ENCODE measurements at places on chromosomes 7 and 10. TPM values are rescaled to one million over a fixed set of nuclear protein-coding genes. Genes with fewer than 3 reads are reported as not detected.

- DNase-seq, result peak; percentile 55
These were observed 1.0 kb upstream of the AVPI1 start for GRCh38 chr10:97687785-97688781.

- DNase-seq, result no peak
These were observed 26.6 kb downstream of the MKX start for GRCh38 chr10:27719052-27719451.

CPXM2 gene
- 0.52 TPM for total RNA-seq

GRCh38 chr10:70784471-70784870 is 706 bp downstream of the TBATA start:
- no peak for DNase-seq

SPDYE16 gene
- not detected for total RNA-seq

GRCh38 chr7:45140827-45141226 is 16.8 kb upstream of the RAMP3 start:
- DNase-seq, result no peak

DNA sequence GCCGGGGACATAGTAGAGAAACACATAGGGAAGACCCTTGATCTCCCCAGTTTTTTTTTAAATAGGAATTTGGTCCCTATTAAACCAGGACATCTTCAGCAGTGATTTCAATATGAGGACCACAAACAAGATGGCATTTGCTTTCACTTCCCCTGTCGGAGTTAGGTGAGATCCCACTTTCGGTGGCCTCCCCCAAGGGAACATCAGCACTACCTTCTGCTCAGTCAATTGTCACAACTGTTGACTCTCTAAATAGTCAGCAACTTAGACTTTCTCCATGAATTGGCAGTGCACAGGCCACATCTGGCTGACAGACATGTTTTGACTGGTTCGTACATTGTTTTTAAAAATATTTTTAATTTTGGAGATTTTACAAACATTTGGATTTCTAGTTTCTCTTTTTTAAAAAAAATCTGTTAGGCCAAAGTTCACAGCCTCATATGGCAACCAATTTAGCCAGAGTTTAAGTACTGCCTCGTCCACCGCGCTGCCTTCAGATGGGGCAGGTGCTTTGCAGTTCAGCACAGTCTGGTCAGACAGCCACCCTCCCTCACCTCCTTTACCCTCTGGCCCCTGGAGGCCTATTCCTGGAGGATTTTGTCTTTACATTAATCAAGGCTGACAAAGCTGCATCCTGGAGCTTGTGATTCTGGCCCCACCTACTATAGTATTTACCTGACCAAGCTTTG is 139.2 kb upstream of the PRR15 start:
- DNase-seq, result no peak

GIMAP7 gene
- total RNA-seq, result not detected

DNA sequence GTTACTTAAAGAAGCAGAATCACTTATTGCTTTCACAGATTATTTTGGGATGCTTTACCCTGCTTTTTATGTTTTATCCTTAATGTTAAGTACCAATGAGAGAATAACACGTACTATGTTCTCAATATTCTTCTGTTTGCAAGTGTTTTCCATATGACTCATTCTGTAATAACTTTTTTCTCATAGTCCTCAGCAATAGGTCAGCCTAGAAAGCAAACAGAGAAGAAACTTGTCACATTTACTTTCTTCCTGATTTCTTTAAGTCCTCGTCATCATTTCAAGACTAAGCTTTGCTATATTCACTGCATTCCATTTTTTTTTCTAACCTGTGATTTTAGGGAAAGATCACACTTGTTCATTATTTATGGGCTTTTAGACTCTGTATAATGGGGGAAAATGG is 6.8 kb upstream of the AGR2 start:
- no peak for DNase-seq

DNA sequence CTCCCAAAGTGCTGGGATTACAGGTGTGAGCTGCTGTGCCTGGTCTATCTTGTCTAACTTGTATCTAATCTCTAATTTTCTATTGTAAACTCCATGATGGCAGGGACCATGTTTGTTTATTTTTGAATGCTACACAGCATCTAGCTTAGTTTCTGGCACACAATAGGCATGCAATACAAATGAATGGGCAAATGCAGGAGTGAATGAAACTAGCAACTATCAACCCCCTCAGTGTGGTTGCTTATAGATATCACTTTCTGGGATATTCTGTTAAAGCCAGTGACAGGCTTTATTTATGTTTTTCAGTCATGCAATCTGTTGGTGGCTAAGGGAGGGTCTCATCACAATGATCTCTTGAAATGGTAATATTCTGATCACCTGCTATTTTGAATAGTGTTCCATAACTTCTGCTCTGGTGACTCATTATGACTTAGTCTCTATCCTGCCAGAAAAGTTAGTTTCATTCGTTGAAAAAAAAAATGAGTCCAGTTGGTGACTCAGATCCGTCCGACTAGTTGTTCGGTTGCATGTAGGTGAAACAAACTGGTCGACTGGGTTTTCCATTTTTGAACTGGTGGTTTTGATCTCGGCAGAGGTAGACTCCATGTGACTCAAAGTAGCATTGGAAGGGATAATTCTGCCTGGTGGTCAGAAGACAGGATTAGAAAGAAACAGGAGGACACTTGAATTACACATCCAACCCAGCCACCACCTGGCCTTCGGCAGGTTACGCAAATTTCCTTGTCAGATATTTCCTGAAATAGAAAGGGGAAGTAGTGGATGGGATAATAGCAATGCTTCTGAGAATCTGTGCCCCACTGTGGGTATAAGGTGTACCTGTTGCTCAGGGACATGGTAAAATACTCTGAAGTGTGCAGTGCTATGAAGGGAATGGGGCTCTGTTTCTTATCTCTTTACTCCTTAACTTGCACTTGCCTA is 76.8 kb downstream of the GATA3 start:
- peak; percentile 52 for DNase-seq

RPA3 gene
- 55.7 TPM for total RNA-seq

DNA sequence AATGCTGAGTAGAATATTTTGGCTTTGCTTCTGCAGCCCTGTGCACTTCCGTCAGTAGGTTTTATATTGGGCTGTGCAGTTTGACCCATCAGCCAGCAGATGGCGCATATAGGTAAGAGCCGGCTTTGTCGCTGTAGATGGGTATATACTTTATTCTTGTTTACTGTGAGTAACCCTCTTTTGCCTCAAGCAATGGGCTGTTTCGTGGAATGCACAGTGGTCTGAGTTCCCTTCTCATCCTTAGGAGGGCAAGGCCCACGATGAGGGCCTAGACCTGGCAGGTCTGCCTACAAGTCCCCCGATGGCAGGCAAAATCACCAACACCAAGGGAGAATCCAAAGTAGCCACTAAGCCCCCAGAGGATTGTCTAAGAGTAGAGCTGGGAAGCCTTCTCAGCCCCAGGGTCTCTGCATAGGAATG is 1002.9 kb upstream of the KCND2 start:
- DNase-seq, result peak; percentile 28

DNA sequence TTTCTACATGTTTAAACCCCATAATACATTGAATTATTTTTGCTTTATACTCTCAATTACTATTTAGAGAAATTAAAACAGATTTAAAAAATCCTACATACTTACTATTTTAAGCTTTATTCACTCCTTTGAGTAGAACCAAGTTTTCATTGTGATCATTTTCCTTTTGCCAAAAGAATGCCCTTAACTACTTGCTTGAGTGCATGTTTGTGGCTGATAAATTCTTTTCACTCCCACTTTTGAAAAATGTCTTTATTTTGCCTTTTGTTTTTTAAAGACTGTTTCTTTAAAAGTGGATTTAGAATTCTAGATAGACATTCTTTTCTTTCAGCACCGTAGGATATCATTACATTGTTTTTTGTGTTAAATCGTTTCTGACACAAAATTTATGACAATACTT is 22.3 kb upstream of the AGR3 start:
- no peak for DNase-seq

- no peak for DNase-seq
These were observed 89.7 kb upstream of the CDK6 start for GRCh38 chr7:92925876-92926696.

GRCh38 chr10:72328045-72328828 is 26.5 kb downstream of the DNAJB12 start:
- DNase-seq, result peak; percentile 68

GRCh38 chr10:71434760-71435394 is 38.2 kb downstream of the CDH23 start:
- DNase-seq, result no peak

C10orf105 gene
- not detected for total RNA-seq

DNA sequence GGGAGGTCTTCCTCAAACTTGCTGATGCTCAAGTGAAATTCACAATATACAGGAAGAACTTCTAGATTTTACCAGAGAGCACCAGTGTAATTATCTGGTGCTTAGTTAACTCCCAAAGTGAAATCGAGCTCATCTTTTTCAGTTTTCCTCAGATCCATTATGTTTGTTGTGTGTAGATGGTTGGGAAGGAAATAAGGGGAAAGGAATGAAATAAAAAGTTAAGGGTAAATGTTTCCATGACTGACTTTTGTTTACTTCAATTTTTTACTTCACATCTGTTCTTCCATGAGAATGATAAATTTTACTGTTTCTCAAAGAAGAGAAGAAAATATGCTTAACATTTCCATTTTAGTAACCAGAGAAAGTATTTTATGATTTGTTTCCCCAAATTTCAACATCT is 21.3 kb downstream of the FAM107B start:
- DNase-seq, result no peak

DNA sequence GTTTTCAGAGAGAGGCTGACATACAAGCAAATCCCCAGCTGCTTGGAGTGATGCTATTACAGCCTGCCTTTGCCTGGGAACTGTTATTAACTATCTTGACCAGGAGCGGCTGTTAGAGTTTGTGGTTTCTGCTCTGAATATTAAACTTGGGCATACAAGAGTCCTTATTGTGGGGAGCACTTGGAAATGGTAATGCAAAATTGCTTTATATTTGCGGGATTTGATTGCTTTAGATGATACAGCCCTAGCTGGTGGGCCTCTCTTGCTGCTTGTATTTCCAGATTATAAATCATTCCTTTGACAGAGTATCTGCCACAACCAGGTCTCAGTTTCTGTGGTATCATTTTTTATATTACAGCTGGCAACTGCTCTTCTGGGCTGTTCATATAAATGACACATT is 101.9 kb upstream of the FAM204A start:
- no peak for DNase-seq

DIP2C gene
- 10.7 TPM for total RNA-seq

- DNase-seq, result no peak
These were observed 9.0 kb downstream of the CYP2W1 start for GRCh38 chr7:991729-992656.

DNA sequence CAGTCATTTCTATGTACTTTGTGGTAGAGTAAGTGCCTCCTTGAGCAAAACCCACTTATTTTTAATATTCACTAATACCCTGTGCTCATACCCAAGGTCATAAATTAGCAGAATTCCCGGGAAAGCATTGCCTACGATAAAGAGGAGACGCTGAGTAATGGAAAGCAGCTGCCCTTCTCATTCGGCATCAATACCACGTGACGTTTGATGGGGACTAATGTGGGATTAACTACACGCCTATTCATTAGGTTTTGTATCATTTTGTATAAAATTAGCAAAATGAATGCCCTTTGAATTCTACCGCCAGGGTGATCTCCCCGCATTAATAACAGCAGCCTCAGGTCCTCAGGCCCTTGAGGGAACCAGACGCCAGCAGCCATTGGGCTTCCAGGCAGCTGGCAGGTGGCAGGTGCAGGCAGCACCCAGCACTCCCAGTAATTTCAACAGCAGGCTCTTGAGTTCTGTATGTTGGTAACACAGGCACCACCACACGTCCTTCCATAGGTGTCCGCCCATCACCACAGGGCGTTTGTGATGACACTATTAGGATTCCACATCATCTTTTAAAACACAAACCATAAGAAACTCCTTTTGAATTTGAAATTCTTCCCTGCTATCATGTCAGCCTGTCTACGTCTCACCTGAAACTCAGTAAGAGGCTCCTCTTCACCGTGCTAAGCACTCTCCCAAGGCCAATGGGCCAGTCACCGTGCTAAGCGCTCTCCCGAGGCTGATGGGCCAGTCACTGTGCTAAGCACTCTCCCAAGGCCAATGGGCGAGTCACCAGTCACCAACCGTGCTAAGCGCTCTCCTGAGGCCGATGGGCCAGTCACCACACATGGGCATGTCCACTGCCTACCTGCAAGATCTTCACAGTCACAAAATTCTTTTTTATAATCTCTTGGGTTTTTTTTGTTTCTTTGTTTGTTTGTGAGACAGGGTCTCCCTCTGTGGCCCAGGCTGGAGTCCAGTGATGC is 509.4 kb downstream of the PTPRN2 start:
- no peak for DNase-seq

- no peak for DNase-seq
These were observed 9.8 kb upstream of the LRRC61 start for GRCh38 chr7:150313367-150313809.

GRCh38 chr10:70109064-70109729 is 23.4 kb downstream of the AIFM2 start:
- DNase-seq, result no peak

GRCh38 chr7:22275661-22276060 is 81.3 kb downstream of the RAPGEF5 start:
- DNase-seq, result no peak

FAM25G gene
- not detected for total RNA-seq

CLDN4 gene
- not detected for total RNA-seq

GRM3 gene
- not detected for total RNA-seq

DNA sequence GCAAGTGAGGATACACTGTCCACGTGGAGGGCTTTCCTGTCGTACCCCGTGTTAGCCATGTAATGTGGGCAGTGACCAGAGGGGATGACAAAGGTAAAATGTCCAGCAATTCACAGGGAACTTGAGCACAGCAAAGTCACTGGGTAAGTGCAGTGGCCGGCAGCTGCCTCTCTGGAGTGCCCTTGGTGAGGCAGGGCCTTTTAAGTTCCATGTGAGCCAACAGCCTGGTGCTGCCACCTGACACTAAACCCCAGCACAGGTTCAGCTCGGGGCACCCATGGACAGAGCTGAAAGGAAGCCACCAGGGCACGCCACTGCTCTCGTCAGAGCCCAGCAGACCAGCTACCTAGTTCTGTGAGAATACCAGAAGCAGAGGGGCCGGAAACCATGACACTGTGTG is 168.3 kb downstream of the PRKAG2 start:
- no peak for DNase-seq

DNA sequence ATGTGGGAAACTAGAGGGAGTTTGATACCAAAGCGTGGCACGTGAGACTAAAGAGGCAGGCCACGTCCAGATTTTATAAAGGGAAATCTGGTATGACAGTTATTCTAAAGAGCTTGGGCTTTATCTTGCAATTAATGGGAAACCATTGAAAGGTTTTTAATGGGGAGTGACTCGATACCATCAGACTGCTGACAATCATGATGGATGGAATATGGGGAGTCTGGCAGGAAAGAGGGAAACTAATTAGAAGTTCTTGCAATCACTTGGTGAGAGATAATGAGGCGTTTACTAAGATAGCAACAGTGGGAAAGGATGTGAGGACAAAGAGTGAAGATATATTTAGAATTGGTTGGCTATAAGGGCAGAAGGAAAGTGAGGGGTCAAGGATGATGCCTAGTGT is 94.0 kb downstream of the MBL2 start:
- DNase-seq, result no peak

DNA sequence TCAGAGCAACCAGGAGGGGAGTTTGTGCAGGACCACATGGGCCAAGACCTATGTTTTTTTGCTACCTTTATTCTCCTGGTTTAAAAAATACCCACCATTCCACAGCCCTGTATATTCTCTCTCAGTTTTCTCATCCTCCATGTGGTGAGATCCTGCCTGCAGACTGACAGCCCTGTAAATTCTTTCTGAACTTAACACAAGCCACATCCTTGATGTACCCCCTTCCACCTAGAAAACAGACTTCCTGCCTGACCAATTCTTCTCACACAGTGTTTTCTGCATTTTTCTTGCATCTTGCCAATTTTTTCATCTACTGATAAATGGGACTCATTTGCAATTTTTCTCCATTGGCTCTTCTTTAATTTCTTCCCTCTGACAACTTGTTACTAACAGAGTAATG is 78.4 kb downstream of the INSYN2A start:
- DNase-seq, result no peak

Data from MG63 (cell line).